HT-29 (cell line): ENCODE measurements at places on chromosomes 6 and 20. TPM values are rescaled to one million over a fixed set of nuclear protein-coding genes. Genes with fewer than 3 reads are reported as not detected.

- no peak for DNase-seq
Observed at GRCh38 chr6:134902074-134902861, 47.6 kb downstream of the ALDH8A1 start.

The LGSN gene
- not detected in 2 replicates for total RNA-seq

DNA sequence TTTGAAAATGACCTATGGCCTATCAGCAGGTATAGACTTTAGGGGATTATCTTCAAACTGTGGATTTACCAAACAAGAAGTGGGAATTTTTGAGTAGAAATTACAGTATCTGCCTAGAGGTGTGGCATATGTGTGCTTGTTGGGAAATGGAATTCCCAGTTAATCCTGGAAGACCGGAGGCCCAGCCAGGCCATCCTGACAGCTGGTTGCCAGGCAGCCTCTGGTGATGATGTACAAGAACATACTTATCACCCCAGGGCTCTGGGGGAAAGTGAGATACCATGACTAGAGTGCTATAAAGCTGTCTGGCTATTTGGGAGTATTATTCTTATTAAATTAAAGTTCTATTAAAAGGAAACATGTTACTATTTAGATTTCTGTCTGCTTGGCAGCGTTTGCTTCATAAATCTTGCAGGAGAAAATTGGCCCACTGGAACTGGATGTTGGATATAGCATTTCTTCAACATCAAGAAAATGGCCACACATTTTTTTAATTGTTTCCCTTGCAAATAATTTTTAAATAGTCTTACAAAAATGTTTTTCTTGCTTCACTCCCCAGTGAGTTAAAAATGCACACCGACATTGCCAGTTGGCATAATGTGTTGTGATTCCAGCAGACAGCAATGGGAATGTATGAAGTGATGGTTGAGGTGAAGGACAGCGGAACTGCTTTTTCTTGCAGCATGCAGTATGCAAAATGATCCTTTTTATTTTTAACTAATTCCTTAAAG is 187.8 kb downstream of the MYLK4 start:
- no peak for DNase-seq

DNA sequence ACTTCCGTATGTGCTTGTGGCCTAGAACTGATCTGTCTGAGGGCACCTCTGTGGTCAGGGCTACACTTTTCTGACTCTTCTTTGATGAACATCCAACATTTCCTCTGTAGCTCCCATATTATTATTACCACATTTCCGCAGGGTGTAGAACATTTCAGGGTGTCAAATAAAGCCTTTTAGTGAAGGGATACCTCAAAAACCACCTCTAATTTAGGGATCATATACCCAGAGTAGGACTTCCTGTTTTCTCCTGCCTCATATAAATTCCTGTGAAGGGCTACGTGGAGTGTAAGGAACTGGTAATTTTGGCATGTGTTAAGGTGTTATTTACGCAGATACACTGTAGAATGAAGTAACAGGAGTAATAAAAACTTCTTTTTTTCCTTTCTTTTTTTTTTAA is 5.5 kb upstream of the MUC22 start:
- no peak for DNase-seq

The FOXQ1 gene
- 108 and 112 TPM in 2 replicates for total RNA-seq

The LAMA2 gene
- total RNA-seq = 0.08 and 0.65 TPM in 2 replicates
